ENCODE measurements at places on chromosomes 5 and 9.

- DNase-seq: no peak
These were observed 581.8 kb downstream of the ACTL7B start for GRCh38 chr9:108273988-108274387.

- no peak for DNase-seq
These were observed 2267.7 kb upstream of the ACO1 start for GRCh38 chr9:30116673-30117217.

DNA sequence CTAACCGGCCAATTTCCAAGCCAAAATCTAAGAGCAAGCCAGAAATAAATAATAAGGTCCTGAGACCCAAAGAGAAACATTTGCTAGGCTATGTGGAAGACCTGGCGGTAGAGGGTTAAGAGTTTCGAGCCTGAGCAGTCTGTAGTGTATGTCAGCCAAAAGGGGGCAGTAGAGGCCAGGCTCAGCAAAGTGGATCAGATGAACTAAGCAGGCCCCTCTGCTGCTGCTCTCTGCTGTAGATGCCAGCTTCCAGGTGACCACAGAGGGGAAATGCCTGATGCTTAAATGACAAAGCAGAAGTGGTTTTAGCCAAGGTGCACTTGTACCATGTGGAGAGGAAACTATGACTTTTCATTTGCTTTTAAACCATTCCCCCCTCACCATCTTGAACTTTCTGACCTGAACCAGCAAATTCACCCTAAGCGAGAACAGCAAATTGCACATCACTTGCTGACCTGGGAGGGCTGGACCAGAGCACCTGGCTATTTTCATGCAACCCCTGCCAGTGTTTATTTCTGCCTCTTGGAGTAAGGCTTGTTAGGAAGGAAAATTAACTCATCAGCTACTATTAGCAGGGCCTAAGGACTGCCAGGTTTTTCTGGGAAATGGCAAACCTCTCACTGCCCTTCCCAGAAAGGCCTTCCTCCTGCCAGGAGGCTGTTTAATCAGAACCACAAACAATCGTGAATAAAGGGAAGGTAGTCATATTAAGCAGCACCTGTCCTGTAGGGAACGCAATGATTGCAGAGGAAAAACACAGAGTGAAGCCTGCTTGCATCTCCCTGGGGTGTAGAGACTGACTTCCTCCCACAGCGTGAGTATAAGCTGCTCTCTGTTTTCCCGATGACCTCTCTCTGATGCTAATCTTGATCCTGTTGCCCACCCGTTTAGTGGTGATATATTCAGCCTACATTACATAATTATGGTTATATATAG, 818.2 kb downstream of the TLR4 start:
- peak; percentile 37 for DNase-seq

- DNase-seq: no peak
These were observed 232.8 kb downstream of the DOCK8 start for GRCh38 chr9:447230-448025.

Measured in AML-193 (cell line).